ENCODE measurements at places on chromosomes 1 and 21.

GRCh38 chr1:15289251-15289651 is 42.2 kb downstream of the FHAD1 start:
- DNase-seq = no peak

DNA sequence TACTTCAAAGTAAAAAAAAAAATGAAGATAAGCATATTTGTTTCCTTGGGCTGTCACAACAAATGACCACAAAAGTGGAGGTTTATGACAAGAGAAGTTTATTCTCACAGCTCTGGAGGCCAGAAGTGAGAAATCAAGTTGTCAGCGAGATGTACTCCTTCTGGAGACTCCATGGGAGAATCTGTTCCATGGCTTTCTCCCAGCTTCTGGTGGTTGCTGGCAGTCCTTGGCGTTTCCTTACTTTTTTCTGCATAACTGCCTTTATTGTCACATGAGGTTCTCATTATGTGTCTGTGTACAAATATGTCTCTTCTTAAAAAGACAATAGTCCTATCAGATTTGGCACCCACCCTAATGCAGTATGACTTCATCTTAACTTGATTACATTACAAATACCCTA is 398.3 kb downstream of the KCNT2 start:
- DNase-seq = no peak

DNA sequence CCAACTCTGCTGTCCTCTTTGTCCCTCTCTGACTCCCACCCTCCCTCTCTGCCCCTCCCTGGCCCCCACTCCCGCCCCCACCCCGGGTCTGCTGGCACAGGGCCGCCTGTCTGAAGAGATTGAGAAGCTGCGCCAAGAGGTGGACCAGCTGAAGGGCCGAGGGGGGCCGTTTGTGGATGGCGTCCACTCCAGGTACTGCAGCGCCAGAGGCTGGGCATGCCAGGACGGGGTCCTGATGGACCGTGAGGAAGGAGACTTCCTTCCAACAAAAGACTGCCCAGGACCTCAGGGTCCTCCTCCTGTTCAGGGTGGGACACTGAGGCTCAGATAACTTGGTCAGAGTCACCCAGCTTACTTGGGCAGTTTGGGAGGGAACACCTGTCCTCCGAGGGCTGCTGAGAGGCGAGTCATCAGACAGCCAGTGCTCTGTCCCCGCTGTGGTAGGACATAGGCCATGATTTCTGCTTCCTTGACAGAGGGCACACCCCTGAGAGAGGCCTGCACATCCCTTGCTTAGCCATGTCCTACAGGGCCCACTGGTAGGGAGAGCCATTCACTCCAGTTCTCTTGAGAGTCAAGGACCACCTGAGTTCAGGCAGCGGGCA is 23.4 kb downstream of the PPFIA4 start:
- no peak for DNase-seq

DNA sequence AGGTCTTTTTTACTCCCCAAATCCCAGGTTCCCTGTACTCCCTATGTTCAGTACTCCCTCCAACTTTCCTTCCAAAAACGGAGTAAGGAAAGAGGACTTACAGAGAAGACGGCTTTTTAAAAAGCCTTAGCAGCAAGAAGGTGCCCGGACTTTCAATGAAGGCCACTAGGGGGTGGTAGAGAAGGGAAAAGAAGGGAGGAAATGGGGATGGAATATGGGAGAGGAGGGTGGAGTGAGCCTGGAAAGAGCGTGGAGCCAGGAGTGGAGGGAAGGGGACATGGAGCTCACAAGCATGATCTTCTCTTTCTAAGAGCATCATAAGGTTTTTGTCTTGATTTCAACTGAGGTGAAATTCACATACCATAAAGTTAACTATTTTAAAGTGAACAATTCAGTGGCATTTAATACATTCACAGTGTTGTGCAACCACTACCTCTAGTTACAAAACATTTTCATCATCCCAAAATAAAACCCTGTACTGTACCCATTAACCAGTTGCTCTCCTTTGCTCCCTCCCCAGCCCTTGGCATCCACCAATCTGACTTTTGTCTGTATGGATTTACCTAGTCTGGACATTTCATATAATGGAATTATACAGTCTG is 129.9 kb downstream of the ZNF281 start:
- no peak for DNase-seq

DNA sequence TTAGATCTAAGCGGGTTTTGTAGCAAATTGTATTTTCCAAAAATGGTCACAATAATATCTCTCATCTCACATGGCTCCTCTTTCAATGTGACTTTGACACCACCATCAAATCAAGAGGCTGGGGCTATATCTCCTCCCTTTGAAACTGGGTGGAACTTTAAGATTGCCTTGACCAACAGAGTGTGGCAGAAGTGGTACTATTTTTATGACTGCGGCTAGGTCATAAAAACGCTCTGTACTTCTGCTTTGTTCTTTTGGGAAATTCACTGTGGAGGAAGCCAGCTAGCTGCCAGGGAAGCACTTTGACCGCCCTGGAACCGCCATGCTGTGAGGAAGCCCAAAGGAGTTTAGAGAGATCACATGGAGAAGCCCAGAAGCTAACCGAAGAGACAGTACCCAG is 50.7 kb upstream of the ACOT11 start:
- DNase-seq = no peak

- DNase-seq = no peak
Observed at GRCh38 chr1:15412175-15412800, 2.6 kb downstream of the EFHD2 start.

DNA sequence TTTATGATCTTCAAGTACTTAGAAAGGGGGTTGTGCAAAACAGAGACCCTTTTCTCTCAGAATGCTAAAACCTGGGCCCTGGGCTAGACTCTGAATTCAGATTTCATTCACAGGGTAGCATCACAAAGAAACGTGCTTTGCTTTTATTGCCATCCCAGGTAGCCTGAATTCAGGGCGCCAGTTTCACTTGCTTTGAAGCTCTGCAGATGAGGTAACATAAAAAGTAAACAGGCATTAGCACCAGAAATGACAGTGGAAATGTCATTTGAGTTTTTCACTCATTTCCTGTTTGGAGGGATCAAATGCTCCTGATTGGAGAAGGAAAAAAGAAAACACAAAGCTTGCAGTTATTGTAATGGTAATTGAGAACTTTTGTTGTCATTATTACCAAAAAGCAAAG is 2.6 kb downstream of the SYPL2 start:
- no peak for DNase-seq

GRCh38 chr21:22288885-22289499 is 1290.8 kb downstream of the NCAM2 start:
- DNase-seq = no peak

DNA sequence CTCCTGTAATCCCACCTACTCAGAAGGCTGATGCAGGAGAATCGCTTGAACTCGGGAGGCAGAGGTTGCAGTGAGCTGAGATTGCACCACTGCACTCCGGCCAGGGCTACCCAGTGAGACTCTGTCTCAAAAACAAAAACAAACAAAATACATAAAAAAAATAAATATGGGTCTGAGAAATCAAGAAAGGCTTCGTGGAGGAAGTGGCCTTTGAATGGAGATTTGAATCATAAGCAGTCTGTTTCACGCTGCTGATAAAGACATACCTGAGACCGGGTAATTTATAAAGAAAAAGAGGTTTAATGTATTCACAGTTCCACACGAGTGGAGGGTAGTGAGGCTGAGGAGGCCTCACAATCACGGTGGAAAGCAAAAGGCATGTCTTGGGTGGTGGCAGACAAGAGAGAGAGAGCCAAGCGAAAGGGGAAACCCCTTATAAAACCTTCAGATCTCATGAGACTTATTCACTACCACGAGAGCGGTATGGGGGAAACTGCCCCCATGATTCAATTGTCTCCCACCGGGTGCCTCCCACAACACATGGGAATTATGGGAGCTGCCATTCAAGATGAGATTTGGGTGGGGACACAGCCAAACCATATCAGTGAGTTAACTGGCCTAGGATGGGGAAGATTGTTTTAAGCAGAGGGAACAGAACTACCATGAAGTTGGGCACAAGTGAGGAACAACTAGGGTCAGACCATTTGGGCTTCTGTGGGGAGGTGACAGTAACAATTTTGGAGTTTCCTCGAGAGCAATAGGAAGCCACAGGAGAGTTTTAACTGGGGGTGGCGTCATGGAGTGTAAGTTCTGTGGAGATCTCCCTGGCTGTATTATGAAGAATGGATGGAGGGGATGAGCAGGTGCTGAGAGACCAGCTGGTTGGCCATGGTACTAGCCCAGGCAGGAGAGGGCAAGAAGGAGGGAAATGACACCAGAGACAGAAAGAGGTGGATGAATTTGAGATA is 22.2 kb upstream of the WNT4 start:
- DNase-seq = no peak

DNA sequence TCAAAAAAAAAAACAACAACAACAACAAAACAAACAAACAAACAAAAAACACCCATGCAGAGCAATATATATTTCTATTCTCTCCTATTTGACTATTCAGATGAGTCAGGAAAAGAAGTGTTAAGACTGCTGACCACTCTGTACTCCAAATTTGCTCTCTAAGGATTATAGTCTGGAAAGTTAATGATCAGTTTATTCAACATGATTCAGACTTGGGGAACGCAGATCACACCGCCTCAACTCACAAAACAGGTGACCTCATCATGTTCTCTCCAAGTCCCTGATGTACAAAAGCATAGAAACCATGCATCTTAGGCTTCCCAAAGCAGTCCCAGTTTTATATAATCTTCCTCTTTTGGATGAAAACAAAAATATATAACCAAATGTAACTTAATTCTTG is 51.9 kb upstream of the PRRC2C start:
- DNase-seq = no peak

- DNase-seq = no peak
Observed at GRCh38 chr1:245234217-245235081, 79.7 kb downstream of the KIF26B start.

DNA sequence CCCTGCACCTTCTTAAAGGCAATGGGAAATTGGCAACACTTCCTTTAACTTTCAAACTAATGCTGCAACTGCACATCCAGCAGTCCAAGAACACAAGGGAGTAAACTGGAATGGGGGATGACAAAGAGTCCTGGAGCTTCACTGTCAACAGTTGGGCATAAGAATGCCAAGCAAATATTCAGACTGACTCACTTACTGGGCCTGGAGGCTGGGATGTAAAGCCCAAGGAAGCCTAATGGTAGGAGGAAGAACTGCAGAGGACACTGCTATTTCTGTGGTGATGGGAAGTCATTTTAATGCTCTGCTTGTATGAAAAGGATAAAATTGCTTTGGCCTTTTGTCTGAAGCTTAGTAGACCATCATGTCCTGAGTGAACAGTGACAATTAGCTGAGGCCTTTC is 15.7 kb upstream of the DMRTA2 start:
- DNase-seq = no peak

DNA sequence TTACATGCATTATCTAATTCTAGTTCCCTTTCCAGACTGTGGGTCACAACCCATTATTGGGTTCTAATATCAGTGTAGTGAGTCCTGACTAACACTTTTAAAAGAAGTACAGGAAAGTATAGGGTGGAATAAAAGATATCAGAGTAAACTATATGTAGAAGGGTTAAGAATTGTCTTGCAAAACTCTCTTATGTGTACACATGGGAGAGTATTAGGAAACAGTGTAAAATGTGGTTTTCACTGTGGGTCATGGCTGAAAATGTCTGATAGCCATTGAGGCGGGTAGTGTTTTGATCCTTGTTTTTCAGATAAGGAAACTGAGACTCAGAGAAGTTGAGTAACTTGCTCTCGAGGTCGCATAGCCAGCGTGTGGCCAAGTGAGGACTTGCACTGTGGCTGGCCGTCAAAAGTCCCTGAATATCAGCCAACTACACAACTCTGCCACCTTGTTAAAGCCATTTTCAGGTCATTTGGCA is 18.5 kb upstream of the MTARC1 start:
- DNase-seq = no peak

- no peak for DNase-seq
Observed at GRCh38 chr1:244858357-244858756, 6.0 kb downstream of the HNRNPU start.

- no peak for DNase-seq
Observed at GRCh38 chr1:222582099-222582774, 7.5 kb downstream of the TAF1A start.

GRCh38 chr1:77168358-77168757 is 50.9 kb downstream of the PIGK start:
- DNase-seq = no peak

DNA sequence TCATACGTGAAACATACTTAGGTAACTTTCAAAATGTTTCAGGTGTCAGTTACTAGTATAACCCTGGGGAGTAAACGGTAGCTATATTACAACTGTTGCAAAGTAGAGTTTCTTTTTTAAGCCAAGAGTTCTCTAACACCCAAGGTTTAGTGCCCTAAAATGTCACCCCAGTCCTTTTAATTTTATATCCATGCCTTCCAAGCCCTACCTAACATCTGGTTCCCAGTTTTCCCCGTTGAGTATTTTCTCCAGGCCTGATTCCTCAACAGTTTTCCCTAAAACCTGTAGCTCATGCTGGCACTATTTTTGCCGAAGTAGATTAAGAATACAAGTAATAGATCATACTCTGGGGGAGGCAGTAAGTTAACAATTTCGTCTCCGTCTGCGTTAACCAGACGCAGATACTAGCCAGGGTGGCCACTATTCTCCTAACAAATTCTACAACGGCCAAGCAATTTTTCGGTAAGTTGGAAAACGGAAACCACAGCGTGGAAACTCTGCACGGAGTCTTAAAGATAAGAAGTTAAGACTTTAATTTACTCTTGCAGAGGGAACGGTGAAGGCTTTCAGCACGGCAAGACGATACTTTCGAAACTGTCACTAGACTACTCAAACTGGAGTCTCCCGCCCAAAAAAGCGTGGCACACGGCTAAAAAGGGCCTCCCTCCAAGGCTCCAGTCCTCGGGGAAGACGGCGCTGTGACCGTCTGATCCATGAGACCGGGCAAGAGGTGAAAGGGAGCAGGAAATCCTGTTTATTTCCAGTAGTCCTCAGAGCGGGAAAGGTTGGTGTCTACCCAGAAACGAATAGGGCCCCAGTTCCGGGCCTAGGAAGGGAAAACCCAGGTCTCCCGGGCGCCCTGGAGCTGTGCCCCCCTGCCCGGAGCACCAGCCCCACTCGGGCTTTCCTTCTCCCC is 945 bp downstream of the SRSF4 start:
- DNase-seq = no peak

DNA sequence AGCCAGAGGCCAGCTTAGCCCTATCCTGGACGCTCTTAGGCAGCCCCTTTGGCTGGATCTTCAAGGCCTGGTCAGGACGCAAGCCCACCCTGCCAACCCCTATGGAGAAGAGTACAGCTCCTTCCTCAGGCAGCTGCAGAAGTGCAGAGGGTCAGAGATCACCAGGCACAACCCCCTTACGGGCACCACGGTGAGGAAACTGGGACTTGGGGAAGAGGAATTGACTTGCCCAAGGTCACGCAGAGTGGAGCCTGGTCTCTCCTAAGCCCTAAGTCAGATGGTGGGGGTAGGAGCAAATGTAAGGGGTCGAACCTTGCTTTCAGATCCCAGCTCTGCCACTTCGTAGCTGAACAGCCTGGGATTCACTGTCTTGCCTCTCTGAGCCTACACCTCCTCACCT is 3.7 kb downstream of the E2F2 start:
- DNase-seq = no peak

DNA sequence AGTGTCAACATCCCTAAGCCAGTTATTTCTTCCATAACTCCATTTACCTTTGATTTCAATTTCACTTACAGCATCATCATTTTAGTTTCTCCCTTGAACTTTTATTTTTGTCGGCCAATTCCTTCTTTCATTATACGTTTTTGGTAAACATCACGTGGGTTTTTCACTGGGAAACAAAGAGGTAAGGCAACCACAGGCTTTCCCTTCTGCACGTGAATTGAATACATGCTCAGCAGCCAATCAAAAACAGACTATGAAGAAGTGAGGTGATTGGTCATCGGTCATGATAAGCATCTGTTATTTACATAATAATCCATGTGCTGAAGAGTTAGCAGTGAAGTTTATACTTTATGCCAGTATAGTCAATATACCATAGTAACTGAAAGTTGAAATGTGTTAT is 98.7 kb downstream of the NCAM2 start:
- no peak for DNase-seq

All from stimulated activated CD4-positive, alpha-beta T cell treated with anti-CD3 and anti-CD28 coated beads, TNF-alpha, amount 100 ng/mL, for 4 hours (primary cell).